ENCODE measurements at places on chromosomes 2 and 18.

GRCh38 chr2:112182581-112183034, 44.4 kb downstream of the FBLN7 start:
- no peak for DNase-seq

DNA sequence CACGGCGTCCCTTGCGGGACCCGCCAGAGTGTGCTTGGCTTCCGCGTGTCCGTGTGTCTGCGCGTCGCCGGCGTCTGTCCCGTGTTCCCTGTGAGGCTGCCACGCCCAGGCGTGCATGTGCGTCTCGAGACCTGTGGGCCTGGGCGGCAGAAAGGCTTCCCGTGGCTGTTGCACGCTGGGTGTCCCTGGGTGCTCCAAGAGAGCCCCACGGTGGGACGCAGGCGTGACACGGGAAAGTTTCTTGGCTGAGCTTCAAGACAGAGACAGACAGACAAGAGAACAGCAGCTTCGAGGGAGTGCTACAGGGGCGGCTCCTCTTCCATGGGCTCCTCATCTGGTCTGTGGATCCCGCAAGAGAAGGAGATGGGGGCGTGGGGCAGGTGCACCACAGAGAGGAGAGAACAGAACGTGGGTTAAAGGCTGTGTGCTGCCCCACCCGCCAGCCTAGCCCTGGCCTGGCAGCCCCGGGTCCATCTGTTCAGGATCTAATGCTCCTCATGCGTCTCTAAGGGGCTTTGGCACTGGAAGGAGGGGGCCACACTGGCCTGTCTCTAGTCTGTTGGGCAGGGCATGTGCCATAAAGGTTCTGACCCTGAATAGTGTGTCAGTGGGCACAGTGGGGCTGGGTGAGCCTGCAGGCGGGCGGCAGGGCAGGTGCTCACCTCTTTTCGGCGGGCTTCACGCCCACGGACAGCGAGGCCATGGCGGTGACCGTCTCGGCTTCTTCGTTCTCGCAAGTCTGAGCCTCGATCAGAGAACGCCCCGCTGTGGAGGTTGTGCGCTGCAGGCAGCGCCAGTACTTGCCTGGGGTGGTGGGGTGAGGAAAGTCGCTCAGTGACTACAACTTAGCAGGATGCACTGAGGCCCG, 205.1 kb downstream of the TWIST2 start:
- DNase-seq, result no peak

- DNase-seq, result no peak
These were observed 143.9 kb downstream of the GCA start for GRCh38 chr2:162487816-162488215.

DNA sequence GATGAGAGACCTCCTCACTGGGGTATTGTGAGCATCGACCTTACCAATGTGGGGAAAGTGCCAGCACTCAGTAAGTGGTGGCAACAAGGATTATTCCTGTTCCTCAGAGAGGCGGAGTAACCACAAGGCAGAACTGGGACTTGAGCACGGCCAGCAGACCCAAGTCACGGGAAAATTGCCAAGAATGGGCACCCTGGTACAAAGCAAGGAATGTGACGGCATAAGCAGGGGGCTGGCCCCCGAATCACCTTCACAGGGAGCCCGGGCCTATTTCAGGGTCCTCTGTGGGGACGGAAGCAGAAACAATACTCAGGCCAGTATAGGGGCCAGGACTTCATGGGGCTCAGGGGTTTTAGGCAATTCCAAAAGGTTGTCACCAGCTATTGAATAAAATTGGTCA, 25.4 kb downstream of the CENPA start:
- no peak for DNase-seq

DNA sequence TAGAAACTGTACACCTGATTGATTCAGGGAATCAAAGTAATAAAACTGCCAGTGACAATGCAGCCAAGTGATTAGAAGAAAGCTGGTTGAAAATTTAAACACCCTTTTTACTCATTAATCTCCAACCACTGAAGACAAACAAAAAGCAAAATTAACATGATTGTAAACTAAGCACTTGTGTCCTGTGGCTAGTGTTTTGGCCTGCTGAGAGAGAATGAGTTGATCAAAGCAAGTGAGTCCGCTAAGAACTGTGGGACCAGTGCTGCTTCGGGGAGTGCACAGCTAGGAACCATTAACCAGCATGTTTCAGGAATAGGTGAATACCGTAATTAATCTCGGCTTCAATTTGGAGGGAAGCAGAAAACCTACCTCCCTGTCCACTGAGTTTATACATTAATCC, 13.6 kb upstream of the PAPOLG start:
- DNase-seq, result no peak

DNA sequence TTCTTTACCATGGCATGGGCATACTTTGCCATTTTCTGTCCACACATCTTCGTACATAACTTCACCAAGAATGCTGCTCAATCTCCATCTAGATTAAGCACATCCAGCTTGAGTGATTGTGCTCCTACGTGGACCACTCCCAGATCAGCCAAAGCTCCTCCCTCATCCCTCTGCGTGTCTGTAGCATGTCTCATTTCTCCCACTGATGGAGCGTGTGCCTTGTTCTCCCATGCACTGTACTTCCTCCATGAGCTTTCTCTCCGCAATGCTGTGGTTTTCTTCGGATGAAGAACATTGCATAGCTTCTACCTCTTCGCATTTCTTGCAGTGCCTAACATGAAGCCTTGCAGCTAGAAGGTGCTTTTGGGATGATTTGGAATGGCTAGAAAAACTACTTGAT, 13.5 kb downstream of the CCL20 start:
- DNase-seq, result no peak

- DNase-seq, result no peak
These were observed 5.0 kb downstream of the TACR1 start for GRCh38 chr2:75194184-75194868.

DNA sequence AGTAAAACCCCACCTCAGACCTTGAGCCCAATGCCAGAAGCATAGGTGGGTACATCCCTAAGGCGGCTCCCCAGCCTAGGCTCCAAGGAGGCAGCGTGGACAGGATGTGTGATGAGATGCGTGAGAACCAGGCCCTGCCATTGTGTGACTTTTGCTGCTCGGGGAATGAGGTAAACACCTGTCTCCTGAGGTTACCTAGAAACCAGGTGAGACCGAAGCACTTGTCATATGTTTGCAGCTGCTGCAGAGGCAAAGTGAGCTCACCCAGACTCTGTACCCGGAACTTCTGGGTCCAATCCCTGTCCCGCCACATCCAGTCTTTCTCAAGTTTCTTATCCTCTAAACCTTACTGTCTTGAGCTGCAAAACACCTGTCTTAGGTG, 3.4 kb downstream of the FBLN7 start:
- DNase-seq, result no peak

DNA sequence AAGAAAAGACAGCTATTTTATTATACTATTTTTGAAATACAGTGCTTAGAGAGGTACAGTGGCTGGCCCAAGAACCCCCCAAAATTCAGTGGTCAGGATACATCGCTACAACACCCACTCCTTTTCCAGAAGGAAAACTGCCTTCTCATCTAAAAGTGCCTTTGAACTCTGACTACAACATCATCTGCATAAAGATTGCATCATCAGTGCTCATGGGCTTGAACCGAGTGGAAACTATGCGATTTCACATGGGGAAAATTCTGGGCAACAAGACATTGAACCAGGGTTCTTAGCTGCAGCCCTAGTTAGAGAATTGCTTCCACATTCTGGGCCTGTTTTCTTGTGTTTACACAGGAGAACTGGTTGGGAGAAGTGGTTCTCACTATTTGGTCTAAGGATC, 294.6 kb upstream of the SLC14A2 start:
- no peak for DNase-seq
